CD8-positive, alpha-beta memory T cell (primary cell): ENCODE measurements at places on chromosomes 12 and 14. TPM values are rescaled to one million over a fixed set of nuclear protein-coding genes. Genes with fewer than 3 reads are reported as not detected.

GRCh38 chr12:66066929-66067523 is 63.5 kb downstream of the LLPH start:
- H3K4me3 ChIP-seq = no peak overlapping the region
- H3K27ac ChIP-seq = no peak overlapping the region
- no peaks in the 10 kb centered on the region for H3K4me1 ChIP-seq
- H3K36me3 ChIP-seq = no peaks in the 10 kb centered on the region
- H3K27me3 ChIP-seq = no peaks in the 10 kb centered on the region
- no peak for DNase-seq

The TMTC2 gene
- 2.2 TPM for total RNA-seq

The TPPP2 gene
- total RNA-seq = not detected

DNA sequence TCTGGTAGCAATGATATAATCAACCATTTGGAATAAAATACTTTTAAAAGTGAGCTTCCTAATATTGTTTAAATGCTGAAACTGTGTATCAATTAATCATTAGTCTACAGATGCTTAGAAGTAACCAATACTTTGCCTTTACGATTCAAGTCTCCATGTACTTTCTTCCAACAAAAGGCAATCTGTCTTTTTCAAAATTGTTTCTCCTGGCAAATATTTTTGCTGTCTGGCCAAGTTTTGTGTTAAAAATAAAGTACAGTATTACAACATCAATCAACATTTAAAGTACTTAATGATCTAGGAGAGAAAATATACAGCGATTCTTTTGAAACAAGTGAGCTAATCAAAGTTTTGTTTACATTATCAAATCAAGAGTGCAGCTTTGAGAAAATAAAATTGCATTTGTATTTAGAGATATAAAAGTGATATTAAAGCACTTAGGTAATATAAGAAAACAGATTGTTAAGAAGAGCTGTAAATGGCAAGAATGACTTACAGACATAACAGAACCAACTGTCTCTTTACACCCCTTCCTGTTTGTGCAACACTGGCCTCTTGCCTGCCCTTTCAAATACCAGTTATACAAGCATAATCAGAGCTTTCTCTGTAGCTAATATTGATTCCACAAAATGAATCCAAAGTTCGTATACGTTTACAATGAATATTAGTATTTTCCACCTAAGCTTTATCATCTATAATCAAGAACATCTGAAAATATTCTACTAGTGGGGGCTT is 38.2 kb upstream of the FBLN5 start:
- H3K4me1 ChIP-seq = no peaks in the 10 kb centered on the region
- no peak for DNase-seq
- H3K36me3 ChIP-seq = peaks cover 34% of the 10 kb centered on the region
- H3K4me3 ChIP-seq = no peak overlapping the region

DNA sequence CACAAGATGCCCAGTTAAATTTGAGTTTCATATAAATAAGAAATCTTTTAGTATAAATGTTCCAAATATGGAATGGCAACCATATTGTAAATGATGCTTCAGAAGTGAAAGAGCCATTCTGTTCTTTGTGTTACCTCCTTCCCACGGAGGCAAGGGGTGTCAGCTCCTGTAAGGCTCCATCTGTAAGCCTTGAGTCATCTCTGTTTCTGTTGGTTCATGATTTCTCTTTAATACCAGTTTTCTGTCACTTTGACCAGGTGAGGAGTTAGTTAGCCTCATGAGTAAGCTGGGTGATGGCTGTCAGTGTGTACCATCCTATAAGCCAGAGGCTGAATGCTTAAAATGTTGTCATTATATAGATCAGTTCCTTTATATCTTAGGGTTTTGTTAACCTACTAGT is 61.9 kb downstream of the TMEM30B start:
- H3K27me3 ChIP-seq = peaks cover 8% of the 10 kb centered on the region
- H3K27ac ChIP-seq = no peak overlapping the region
- no peaks in the 10 kb centered on the region for H3K36me3 ChIP-seq
- H3K4me1 ChIP-seq = no peaks in the 10 kb centered on the region
- H3K4me3 ChIP-seq = no peak overlapping the region

GRCh38 chr14:102066041-102066451 is 20.8 kb downstream of the HSP90AA1 start:
- no peak overlapping the region for H3K4me3 ChIP-seq
- H3K4me1 ChIP-seq = no peaks in the 10 kb centered on the region
- H3K27ac ChIP-seq = no peak overlapping the region
- no peak for DNase-seq
- no peaks in the 10 kb centered on the region for H3K27me3 ChIP-seq

- no peaks in the 10 kb centered on the region for H3K27me3 ChIP-seq
- no peak for DNase-seq
- H3K36me3 ChIP-seq = no peaks in the 10 kb centered on the region
- no peak overlapping the region for H3K27ac ChIP-seq
- no peak overlapping the region for H3K4me3 ChIP-seq
- H3K4me1 ChIP-seq = peaks cover 8% of the 10 kb centered on the region
Measured at GRCh38 chr12:39368096-39368495, 74.8 kb downstream of the KIF21A start.

The NEUROD4 gene
- not detected for total RNA-seq

GRCh38 chr12:48997719-48998496 is 1.3 kb downstream of the DDN start:
- peak; percentile 45 for DNase-seq
- H3K27me3 ChIP-seq = peaks cover 36% of the 10 kb centered on the region
- no peak overlapping the region for H3K27ac ChIP-seq
- peaks cover 10% of the 10 kb centered on the region for H3K36me3 ChIP-seq
- H3K4me3 ChIP-seq = peak overlapping the region; percentile 50

GRCh38 chr14:88005978-88006851 is 1.3 kb downstream of the GPR65 start:
- H3K27ac ChIP-seq = peak overlapping the region; percentile 76
- no peaks in the 10 kb centered on the region for H3K27me3 ChIP-seq
- H3K4me3 ChIP-seq = peak overlapping the region; percentile 58

DNA sequence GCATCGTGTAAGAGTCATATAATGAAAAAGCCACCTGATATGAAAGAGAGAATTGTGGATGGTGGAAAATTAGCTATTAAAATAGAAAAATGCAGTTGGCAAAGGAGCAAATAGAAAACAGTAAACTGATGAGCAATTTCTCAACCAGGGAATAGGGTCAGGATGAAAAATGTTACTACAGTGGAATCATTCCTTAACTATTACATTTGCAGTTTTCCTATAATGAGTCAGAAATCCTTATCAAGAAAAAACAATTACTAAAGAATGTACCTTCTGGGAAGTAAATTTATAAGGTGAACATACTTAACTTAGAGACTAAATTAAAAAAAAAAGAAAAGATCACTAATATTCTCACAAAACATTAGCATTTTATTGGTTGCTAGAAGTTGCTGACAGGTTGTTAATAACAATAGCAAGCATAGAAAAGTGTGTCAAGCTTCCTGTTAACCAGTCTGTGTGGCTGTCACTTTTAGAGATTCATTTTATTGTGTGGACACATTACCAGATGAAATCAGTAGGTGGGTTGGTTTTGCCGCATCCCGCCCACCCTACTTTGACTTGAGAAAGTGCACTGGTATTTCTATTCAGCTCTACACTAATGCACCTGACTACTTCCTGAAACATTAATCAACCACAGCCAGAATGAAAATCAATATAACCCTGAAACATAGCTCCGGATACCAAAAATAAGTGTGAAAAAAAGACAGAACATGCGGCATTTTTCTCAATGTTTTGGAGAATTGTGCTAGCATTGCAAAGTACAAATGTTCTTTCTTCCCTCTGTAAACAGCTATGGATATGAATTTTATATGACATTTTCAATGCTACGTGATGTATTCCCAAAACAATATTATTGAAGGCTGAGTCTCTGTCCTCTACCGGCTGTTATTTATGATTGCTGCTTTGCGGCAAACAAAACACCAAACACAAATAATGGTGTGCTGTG is 576.7 kb downstream of the SLC16A7 start:
- H3K36me3 ChIP-seq = no peaks in the 10 kb centered on the region
- H3K27ac ChIP-seq = no peak overlapping the region
- no peak for DNase-seq

The NRDE2 gene
- 25.8 TPM for total RNA-seq

DNA sequence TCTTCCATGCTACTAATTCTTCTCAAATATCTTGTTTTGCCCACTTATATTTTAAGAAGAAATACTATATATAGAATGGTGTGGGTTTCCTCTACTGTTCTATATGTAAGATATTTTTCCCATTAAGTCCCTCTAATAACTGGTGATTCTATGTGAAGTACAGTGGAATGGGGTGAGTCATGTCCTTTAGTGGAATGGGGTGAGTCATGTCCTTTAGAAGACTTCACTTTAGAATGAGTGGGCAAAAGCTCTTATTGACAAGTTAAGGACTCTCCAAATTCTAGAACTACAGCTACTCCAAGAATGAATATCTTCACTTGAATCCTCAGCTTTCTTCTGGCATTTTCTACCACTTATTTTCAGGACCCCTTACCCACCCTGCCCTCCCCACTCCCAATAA is 349.9 kb downstream of the ETNK1 start:
- H3K4me1 ChIP-seq = no peaks in the 10 kb centered on the region
- no peaks in the 10 kb centered on the region for H3K27me3 ChIP-seq
- H3K4me3 ChIP-seq = no peak overlapping the region

- H3K4me1 ChIP-seq = no peaks in the 10 kb centered on the region
- no peak for DNase-seq
- no peaks in the 10 kb centered on the region for H3K36me3 ChIP-seq
- H3K4me3 ChIP-seq = no peak overlapping the region
Measured at GRCh38 chr14:73976125-73976524, 26.0 kb downstream of the COQ6 start.

The FAM181A gene
- total RNA-seq = not detected

- no peak overlapping the region for H3K27ac ChIP-seq
- DNase-seq = no peak
- no peak overlapping the region for H3K4me3 ChIP-seq
- no peaks in the 10 kb centered on the region for H3K36me3 ChIP-seq
Measured at GRCh38 chr14:100665511-100666032, 61.1 kb upstream of the DLK1 start.

GRCh38 chr14:34172550-34173368 is 221.9 kb upstream of the EGLN3 start:
- H3K36me3 ChIP-seq = no peaks in the 10 kb centered on the region
- no peak for DNase-seq
- H3K27me3 ChIP-seq = no peaks in the 10 kb centered on the region

DNA sequence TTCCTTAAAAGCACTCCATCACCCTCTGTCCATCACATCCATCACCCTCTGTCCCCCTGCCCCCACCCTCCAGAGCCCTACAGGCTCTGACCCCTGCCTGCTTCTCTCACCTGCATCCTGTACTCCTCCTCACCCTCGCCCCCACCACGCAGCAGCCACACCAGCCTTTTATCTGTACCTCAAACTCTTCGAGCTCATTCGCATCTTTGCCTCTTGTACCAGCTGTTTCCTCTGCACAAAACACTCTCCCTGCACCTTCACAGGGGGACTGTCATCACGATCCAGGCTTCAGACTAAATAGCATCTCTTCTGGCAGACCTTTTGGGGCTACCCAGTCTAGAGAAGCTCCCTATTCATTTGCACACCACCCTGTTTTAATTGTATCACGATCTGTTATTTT is 24.1 kb downstream of the TMEM229B start:
- H3K4me3 ChIP-seq = no peak overlapping the region
- H3K27me3 ChIP-seq = no peaks in the 10 kb centered on the region
- H3K4me1 ChIP-seq = peaks cover 34% of the 10 kb centered on the region
- no peak overlapping the region for H3K27ac ChIP-seq
- no peaks in the 10 kb centered on the region for H3K36me3 ChIP-seq

The CIT gene
- 19.3 TPM for total RNA-seq

The TBX3 gene
- not detected for total RNA-seq

DNA sequence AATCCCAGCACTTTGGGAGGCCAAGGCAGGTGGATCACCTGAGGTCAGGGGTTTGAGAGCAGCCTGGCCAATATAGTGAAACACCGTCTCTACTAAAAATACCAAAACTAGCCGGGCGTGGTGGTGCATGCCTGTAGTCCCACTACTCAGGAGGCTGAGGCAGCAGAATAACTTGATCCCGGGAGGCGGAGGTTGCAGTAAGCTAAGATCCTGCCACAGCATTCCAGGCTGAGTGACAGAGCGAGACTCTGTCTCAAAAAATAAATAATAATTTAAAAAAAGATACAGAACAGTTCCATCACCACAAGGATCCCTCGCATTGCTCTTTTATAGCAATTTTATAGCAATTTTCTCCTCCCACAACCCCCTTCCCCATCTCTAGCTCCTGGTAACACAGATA is 4.7 kb upstream of the PDE1B start:
- peaks cover 2% of the 10 kb centered on the region for H3K4me1 ChIP-seq
- no peak for DNase-seq
- H3K27ac ChIP-seq = no peak overlapping the region
- H3K27me3 ChIP-seq = no peaks in the 10 kb centered on the region
- no peak overlapping the region for H3K4me3 ChIP-seq

The SALL2 gene
- total RNA-seq = 2.6 TPM

DNA sequence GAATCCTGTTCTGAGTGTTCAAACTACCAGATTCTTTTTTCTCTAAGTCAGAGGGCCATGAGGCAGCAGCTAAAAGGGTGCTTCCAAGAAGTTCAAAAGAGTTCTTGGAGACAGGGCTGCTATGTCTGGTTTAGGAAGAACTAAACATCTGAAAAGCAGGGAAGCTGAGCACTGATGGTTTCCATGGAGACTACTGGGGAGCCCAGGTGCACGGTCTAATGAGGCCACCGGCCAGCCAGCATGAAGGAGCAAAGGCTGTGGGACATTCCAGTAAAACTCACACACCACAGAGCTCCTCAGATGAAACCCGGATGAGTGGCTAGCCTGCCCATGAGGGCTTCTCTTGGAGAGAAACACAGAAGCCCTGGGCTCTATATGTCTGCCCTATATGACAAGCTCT is 97.3 kb downstream of the KCNK10 start:
- no peak overlapping the region for H3K4me3 ChIP-seq
- no peaks in the 10 kb centered on the region for H3K36me3 ChIP-seq
- no peaks in the 10 kb centered on the region for H3K4me1 ChIP-seq
- peaks cover 5% of the 10 kb centered on the region for H3K27me3 ChIP-seq

- DNase-seq = no peak
- no peaks in the 10 kb centered on the region for H3K27me3 ChIP-seq
- H3K4me3 ChIP-seq = no peak overlapping the region
- H3K4me1 ChIP-seq = no peaks in the 10 kb centered on the region
- H3K36me3 ChIP-seq = no peaks in the 10 kb centered on the region
Measured at GRCh38 chr12:54452628-54453027, 20.8 kb downstream of the GTSF1 start.

- H3K4me1 ChIP-seq = peaks cover 92% of the 10 kb centered on the region
- H3K36me3 ChIP-seq = no peaks in the 10 kb centered on the region
- DNase-seq = peak; percentile 43
- peak overlapping the region; percentile 42 for H3K4me3 ChIP-seq
Measured at GRCh38 chr14:73753887-73754795, 40.0 kb upstream of the PNMA1 start.

The MAPK1IP1L gene
- 106 TPM for total RNA-seq

- H3K4me3 ChIP-seq = no peak overlapping the region
- no peak overlapping the region for H3K27ac ChIP-seq
- no peak for DNase-seq
- no peaks in the 10 kb centered on the region for H3K27me3 ChIP-seq
- no peaks in the 10 kb centered on the region for H3K4me1 ChIP-seq
Measured at GRCh38 chr12:62763312-62763711, 171.6 kb downstream of the PPM1H start.
